Forelimb muscle (tissue), 1 donor: ENCODE measurements at places on chromosomes 7 and 10.
A peak's percentile ranks its signal among the peaks of the same experiment; 100 is the strongest.

GRCh38 chr7:133857376-133858119 is 269.6 kb upstream of the LRGUK start:
- no peak for DNase-seq

GRCh38 chr10:25522946-25523608 is 348.3 kb downstream of the GPR158 start:
- no peak for DNase-seq

- no peak for DNase-seq
These were observed 1.7 kb downstream of the ADAP1 start for GRCh38 chr7:952548-953441.

GRCh38 chr10:109894516-109894915 is 28.8 kb downstream of the XPNPEP1 start:
- DNase-seq: no peak

GRCh38 chr7:30074422-30075030 is 46.3 kb downstream of the PLEKHA8 start:
- DNase-seq: no peak

- no peak for DNase-seq
These were observed 35.5 kb downstream of the CALML3 start for GRCh38 chr10:5560142-5560816.

GRCh38 chr10:50152792-50153272 is 85.1 kb downstream of the WASHC2A start:
- no peak for DNase-seq

- DNase-seq: no peak
These were observed 704.0 kb upstream of the LRRN3 start for GRCh38 chr7:110386913-110387312.

- no peak for DNase-seq
These were observed 352.7 kb downstream of the FRMD4A start for GRCh38 chr10:13977861-13978532.

DNA sequence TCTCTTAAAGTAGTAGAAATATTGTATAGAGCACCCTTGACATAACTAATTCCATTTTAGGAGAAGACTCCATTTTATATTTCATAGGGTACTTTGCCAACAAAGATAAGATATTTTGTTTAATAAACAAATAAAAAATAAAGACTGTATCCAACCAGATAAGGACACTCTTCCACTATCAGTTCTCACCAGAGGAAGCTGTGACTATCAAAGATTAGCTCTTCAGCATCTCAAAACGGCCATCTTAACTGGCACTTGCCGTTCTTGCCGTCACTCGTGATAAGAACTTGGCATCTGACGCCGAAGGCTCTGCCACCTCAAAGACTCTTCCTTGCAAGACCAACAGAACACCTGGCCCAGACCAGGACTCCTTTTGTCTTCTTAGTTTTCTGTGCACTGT is 26.3 kb upstream of the AKR1B1 start:
- DNase-seq: no peak

DNA sequence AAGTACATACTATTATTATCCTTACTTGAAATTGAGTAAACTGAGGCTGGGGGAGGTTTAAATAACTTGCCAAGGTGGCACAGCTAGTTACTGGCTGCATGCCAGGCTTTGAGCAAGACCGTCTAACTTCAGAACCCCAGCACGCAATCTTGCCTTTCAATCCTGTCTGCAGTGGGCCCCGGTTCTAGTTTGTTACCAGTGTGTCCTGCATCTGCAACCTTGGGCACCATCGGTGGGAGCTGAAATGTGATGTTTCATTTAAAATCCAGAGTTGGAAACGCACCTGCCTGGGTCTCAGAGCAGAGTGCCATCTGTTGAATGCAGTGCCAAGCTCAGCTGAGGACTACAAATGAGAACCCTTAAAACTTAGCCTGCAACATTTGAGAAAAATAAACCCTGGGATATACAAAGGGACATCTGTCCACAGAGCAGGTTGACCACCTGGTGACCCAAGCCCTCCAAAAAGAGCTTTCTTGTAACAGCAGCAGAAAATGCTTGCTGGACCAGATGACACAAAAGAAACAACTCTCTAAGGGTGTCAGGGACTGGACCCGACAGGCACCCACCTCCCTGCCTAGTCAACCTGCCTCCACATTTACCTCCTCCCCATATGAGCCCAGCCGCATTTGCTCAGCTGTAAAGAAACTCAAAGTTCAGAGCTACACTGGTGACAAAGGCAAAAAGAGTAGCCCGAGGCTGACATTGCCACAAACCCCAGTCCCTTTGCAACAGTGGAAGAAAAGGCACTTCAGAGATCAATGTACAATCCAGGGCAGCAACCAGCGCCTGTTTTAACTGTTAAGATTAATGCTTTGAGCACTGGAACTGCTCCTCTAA is 1.7 kb downstream of the SH3PXD2A start:
- no peak for DNase-seq

DNA sequence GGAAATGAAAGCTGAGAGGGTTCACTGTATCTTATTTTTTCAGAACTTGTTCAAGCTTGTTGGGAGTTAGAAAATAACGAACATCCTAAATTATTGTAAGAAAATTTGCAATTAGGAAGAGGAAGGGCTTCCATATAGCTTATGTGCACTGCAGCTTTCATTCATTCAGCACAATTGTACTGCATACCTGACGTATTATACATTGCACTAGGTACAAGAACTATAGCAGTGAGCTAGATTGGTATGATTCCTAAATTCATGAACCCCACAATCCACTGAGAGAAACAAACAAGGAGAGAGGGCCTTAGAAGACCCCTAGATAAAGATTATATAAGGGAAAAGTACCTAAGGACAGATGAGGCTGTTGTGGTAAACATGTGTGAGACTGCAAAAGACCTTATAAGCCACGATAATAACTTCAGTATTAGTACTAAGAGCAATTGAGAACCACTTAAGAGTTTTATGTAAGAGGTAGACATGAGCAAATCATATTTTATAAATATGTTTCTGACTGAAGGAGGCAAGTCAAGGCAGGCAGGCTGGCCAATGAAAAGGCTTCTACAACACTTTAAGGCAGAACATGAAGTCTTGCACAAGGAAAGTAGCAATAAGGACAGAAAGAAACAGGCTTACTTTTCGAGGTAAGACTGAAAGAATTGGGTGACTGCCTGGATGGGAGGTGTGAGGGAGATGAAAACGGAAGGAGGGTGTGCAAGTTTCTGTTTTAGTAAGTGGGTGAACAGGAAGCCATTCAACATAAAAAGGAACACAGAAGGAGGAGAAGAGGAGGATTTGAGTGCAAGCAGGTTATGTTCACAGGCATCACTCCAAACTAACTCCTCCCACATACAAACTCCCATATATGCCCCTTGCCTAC is 77.9 kb upstream of the LRRN3 start:
- no peak for DNase-seq

GRCh38 chr7:18861514-18862118 is 255.8 kb downstream of the TWIST1 start:
- no peak for DNase-seq

DNA sequence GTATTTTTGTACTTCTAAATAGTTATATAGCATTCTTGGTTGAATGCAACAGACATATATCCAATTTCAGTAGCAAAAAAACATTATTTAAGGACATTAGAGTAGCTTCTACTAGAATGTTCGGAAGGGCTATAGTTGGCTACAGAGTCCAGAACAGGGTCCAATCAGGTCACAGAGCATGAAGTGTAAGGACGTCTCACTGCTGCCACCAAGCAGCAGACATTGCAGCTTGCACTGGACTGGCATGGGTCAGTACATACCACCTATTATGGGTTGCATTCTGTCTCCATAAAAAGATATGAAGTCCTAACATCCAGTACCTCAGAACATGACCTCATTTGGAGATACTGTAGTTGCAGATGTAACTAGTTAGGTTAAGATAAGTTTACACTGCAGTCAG is 87.3 kb downstream of the LHFPL3 start:
- DNase-seq: no peak

DNA sequence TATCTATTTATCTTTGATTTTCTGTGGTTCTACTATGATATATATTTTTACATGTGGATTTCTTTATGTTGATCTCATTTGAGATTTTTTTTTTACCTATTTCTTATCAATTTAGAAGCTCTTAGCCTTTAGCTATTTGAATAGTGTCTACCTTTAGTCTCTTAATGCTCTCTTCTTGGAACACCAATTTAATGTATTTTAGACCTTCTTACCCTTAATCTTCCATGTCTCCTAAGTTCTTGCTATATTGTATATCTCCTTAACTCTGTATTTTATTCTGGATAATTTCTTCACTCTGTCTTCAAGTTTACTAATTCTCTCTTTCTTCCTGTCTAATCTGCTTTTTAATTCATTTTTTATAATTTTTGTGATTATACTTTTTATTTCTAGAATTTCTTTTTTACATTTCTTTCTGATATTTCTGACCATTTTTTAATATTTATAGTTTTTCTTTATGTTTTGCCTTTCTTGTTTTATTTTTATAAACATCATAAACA is 27.3 kb downstream of the CSTF2T start:
- DNase-seq: no peak

DNA sequence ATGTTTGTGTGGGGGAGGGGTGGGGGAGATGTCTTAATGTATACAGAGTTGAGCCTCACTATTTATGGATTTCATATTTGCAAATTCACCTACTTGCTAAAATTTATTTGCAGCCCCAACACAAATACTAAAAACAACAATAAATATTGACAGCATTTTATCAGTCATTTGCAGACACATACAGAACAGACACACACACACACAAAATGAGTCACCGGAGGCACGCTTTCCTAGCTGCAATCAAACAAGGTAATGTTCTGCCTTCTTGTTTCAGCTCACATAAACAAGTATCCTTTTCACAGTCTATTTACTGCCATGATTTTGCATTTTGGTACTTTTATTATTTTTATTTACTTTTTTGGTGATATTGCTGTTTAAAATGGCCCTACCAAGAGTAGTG is 88.5 kb downstream of the IPMK start:
- DNase-seq: no peak

DNA sequence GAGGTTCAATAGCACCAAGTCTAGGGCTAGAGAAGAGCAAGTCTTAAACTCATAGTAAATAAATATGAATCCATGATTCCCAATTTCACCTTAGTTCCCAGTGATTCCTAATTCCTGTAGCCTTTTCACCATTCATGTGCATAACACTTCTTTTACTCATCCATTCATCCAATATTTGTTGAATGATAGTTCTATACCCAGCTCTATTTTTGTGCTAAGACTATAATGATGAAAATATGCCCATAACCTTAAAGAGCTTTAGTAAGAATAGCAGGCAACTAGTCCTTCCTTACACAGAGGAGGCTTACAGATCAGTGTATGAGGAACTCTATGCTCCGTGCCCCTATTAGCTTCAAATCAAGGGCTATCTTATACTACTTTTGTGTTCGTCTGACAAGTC is 280.2 kb upstream of the CHRM2 start:
- no peak for DNase-seq

DNA sequence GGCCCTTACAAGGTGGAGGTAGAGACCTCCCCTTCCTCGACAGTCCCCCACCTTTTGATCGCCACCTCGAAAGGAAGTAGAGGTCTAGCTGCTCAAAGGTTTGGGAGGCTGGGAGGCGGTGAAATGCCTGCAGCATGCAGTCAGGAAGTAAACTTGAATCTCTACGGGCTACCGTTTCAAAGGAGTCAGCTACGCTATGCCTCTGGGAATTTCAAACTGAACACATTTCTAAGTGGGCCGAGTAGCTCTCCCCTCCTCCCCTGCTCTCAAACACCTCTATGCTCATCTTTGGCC is 68.0 kb downstream of the CXCL12 start:
- DNase-seq: no peak

- DNase-seq: no peak
These were observed 4.6 kb downstream of the TRAPPC14 start for GRCh38 chr7:100153708-100154535.

DNA sequence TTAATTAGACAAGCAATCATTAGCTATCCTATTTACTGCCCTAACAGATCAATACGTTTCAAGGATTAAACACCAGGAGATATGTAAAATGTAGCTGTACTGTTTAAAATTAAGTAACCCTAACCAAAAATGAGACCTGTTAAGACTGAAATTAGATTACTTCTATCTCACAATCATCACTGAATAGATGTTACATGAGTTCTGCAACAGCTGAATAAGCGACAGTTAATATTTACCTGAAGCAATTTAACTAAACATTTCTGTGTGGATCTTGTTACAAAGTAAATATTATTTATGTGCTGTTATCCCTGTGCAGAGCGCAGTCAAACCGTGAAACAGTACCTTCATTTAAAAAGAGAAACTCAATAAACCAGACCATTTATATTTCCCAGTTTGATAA is 122.5 kb downstream of the RELN start:
- DNase-seq: no peak

- DNase-seq: no peak
These were observed 112.8 kb upstream of the LANCL2 start for GRCh38 chr7:55252386-55252785.

DNA sequence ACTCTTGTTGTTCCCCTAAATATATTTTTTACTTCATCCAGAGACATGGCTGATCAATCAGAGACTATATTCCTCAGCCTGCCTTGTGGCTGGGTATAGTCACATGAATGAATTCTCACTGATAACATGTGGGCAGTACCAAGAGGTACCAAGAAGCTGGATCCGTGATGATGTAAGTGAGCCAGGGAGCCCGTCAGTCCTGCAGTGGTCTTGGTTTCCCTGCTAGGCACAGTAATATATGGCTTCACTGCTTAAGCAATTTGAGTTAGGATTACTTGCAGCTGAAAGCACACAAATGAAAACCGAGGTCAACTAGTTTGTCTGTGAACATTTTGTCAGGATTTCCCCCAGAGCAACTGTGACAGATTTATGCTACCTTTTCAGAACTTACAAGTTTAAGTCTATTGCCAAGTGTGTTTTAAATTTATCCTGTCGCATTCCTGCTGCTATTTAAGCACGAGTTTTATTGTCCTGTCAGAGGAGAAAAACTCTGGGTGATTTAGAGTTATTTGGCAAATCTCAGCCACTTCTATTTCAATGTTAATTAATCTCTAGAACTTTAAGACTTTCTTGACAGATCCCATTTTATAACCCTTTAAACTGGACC is 381.8 kb downstream of the PHF14 start:
- DNase-seq: no peak

GRCh38 chr10:4343873-4344272 is 482.1 kb upstream of the AKR1E2 start:
- DNase-seq: no peak

- DNase-seq: no peak
These were observed 81.4 kb downstream of the VSTM4 start for GRCh38 chr10:49033939-49034338.

- DNase-seq: peak; percentile 62
These were observed 70.3 kb upstream of the MXI1 start for GRCh38 chr10:110137142-110137545.

DNA sequence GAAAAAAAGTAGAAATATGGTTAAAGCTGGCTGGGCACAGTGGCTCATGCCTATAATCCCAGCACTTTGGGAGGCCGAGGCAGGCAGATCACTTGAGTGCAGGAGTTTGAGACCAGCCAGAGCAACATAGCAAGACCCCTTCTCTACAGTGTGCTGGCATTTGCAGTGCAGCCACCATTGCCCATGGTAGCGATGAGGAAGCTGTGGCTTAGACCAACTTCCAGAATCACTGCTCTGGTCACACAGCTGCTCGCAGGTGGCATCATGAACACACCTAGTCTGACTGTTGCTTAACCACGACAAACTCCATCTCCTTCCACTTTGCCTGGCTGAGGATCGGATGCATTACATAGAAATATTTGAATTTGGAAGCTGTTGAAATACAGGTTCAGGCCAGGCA is 137.1 kb downstream of the CUX1 start:
- DNase-seq: no peak
